Activated naive CD8-positive, alpha-beta T cell treated with anti-CD3 and anti-CD28 coated beads, Interleukin-2, amount 10 ng/mL, durations not matched to agents 7 days and 5 days (primary cell): ENCODE measurements at places on chromosomes 13 and 19. TPM values are rescaled to one million over a fixed set of nuclear protein-coding genes. Genes with fewer than 3 reads are reported as not detected.

The NAPSA gene
- total RNA-seq: 4.8 TPM

The SCN1B gene
- total RNA-seq: 0.85 TPM

The ATP4A gene
- not detected for total RNA-seq

The CEBPA gene
- 1.6 TPM for total RNA-seq

The ZNF221 gene
- total RNA-seq: 2.9 TPM

The ARID3A gene
- 33.2 TPM for total RNA-seq

The FCER2 gene
- total RNA-seq: 0.26 TPM

DNA sequence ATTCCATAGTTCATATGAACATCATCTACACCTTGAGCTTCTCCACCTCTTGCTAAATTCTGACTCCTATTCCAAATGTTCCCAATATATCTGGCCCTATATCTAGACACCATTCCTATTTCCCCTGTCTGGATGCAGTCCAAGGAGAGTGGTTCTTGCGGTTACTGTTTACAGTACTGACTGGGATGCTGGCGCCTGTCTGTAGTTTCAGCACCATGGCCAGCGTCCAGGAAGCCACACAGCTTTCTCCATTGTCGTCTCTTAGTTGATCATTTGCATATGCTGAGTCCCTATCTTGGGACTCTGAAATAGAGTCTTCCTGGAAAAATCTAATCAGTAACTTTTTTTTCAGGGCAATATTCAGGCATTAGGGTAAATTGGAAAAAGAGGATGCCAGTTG is 14.9 kb downstream of the LAIR2 start:
- DNase-seq: peak; percentile 76

- no peak for DNase-seq
Measured at GRCh38 chr19:46732966-46733689, 12.7 kb upstream of the FKRP start.

- no peak for DNase-seq
Measured at GRCh38 chr13:31029102-31029501, 96.6 kb downstream of the TEX26 start.

- no peak for DNase-seq
Measured at GRCh38 chr13:58004751-58005150, 373.2 kb downstream of the PCDH17 start.

GRCh38 chr19:7295912-7296536 is 1.8 kb upstream of the INSR start:
- no peak for DNase-seq

DNA sequence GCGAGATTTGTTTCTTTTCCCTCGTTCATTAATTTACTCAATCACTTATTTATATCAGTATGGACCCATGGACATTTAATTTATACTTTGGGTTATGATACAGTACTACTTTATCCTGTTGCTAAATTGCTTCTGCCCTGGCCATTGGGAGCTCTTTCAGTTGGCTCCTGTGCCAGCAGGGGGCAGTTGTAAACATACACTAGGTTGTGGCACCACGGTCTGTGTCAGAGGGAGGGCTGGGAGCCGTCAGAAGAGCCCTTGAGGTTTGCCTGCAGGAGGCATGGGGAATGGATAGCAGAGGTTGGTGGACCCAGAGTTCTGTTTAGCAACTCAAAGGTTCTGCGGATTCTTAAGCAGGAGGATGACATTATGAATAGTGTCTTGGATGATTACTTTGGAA is 94.3 kb downstream of the ERCC5 start:
- no peak for DNase-seq

DNA sequence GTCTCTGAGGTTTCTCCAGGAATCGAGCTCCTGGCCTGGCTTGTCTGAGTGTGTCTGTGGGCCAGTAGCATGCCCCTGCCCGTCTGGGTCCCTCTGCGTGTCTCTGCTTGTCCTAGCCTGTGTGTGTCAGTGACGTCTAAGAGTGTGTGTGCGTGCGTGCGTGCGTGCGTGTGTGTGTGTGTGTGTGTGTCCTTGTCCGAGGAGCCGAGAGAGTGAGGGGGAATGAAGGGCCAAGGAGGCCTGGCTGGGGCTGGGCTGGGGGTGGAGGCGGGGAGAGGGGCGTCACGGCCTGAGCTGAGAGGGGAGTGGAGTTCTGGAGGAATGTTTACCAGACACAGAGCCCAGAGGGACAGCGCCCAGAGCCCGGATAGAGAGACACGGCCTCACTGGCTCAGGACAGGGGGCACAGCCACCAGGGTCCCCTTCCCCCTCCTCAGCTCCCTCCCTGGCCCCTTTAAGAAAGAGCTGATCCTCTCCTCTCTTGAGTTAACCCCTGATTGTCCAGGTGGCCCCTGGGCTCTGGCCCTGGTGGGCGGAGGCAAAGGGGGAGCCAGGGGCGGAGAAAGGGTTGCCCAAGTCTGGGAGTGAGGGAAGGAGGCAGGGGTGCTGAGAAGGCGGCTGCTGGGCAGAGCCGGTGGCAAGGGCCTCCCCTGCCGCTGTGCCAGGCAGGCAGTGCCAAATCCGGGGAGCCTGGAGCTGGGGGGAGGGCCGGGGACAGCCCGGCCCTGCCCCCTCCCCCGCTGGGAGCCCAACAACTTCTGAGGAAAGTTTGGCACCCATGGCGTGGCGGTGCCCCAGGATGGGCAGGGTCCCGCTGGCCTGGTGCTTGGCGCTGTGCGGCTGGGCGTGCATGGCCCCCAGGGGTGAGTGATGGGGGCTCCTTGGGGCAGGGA is at the start of gene AXL:
Gene AXL (plus strand): TSS at position 609 of the 893 bp plus-strand sequence. CDS start 170 bp downstream, at position 779.
- no peak for DNase-seq

GRCh38 chr13:36709136-36709890 is 35.5 kb downstream of the SERTM1 start:
- no peak for DNase-seq

DNA sequence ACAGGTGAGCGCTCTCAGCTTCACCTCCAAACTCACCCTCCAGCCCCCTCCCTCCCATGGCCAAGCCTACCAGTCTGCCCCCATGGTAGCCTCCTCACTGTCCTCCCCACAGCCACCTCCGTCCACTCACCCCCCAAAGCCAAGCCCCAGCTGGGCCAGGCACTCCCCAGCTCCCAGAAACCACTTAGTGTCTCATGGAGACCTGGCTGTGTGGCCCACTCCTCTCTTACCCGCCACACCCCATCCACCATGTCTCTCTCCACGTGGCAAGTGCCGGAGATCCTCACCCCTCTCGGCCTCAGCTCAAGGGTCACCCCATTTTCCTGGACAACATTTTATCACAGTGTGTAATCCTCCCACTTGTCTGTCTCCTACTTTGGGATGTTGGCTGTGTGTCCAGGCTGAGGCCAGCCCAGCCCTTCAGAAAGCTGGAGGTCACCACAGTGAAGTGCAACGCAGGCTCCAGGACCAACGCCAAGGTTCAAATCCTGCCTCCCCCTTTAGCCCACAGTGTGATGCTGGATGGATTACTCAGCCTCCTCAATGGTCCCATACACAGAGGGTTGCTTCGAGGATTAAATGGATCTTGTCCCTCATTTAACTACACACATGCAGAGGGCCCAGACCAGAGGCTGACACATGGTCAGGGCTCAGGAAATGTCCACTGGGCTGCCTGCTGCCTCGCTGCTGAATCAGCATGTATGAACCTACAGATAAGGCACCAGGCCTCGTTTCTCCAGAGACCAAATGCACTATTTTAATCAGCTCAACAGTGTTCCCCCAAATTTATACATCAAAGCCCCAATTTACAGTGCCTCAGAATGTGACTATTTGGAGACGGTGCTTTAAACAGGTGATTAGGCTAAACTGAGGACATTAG is 71.3 kb downstream of the CEBPG start:
- no peak for DNase-seq

GRCh38 chr19:46361915-46362314 is 15.0 kb downstream of the PPP5C start:
- no peak for DNase-seq

DNA sequence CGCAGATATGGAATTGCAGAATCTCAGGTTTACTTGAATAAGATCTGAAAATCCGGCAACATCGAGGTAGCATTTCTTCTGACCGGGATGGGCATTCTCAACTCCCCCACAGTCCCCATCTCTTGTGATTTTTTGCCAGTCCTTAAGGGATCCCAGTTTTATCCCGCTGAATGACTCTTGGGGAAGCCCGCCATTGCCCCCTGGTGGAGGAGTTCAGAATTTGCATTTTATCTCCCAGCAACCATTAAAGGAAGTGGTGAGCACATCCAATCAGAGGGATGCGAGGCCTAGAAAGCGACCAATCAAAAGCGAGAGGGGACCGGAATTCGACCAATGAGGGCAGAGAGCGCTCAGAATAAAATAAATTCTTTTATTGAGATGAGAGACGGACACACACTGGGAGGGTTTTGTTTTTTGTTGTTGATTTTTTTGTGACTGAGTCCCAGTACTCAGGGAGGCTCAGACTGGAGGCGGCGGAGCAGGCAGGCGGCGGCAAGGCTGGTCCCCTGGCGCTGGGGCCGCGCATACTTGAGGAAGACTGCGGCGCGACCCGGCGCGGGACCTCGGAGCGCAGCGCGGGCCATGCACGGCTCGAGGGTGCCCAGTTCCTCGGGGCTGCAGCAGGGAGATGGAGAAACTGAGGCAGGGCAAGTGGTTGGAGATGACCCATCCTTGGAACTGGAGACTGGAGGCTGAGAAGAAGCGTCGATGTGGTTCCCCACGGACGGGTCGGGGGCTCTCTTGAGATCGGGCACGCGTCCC is 3.9 kb upstream of the TTC9B start:
- peak; percentile 69 for DNase-seq

DNA sequence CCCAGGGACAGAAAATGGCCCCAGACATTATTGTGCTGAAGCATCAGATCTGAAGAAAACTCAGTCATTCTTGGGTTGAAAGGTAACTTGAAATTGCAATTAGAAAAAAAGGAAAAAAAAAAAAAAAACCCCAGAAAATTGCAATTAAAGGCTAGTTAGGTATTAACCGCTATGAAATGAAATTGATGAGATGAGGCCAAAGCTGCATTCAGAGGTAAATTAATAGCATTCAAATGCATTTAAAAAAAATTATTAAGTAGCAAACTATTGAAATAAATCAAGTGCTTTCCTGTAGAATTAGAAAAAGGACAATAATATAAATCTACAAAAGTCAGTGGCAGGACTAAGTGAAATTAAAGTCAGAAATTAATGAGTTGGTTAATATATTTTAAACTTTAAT is 6.4 kb downstream of the PGLS start:
- DNase-seq: no peak

GRCh38 chr13:45479661-45480060 is 14.9 kb downstream of the COG3 start:
- no peak for DNase-seq

DNA sequence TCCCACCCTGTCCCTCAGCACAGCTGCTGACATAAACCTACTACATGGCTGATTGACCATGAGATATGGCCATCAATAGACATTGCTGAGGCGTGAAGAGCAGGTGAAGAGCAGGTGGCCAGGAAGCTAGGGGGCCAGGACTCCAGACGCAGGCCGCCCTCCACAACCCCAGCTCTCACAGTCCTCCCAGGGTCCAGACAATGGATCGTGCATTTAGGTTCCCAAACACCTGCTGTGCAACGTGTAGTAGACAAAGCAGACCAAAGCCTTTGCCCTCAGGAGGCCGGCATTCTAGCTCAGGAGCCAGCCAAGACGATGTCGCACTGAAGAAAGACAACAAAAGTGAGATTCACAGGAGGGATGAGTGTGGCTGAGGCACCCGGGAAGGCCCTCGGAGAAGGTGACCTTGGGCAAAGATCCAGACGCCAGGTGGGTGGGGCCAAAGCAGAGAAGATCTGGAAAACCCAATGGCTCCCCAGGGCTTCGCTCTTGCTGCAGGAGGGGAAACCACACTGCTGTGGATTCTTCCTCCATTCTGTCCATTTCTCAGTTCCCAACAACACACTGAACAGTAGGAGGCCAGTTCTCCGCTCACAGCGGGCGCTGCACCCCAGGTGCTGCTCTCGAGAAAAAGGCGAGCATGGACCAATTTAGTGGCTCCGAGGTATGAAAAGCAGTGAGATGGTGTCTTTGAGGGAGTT is 1.4 kb downstream of the FFAR1 start:
- DNase-seq: peak; percentile 24

- DNase-seq: no peak
Measured at GRCh38 chr19:55297267-55297666, 13.5 kb downstream of the BRSK1 start.

DNA sequence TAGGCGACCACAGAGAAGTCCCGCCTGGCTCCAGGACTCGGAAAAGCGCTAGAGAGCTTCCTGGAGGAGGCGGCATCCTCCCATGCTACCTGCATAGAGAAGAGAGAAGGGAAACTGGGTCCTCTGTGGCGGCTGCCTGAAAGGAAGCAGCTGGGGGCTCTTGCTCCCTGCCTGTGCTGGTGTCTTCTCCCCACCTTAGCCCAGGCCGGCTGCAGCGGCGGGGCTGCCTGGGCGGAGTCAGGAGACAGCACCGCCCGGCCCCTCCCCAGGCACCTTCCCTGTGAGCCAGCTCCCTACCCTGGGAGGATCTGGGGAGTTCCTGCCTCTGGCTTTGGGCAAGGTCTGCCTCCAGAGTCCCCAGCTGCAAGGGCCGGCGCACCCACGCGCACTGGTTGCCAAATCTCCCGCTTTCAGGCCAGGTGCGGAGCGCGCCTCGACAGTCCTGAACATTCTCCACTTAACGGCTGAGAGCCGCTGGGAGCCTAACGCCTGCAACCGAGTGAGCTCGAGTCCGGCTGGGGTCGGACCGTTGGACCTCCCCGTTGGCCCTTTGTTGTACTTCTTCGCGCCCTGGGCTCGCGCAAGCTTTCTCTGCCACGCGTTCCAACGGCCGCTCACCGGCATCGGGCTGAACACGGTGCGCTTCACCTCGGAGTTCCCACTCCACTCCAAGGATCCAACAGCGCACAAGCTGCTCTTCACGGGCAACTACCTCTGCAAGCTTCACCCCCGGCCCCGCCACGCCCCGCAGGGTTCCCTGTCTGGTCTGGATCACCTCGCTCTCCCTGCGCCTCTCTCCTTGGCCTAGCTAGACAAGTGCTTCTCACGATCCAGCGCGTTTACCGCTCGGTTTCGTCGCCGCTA is 21.8 kb upstream of the ZNF30 start:
- DNase-seq: no peak

- DNase-seq: no peak
Measured at GRCh38 chr13:65336916-65337315, 1893.2 kb downstream of the PCDH9 start.

GRCh38 chr19:2846180-2846894 is 5.1 kb downstream of the ZNF555 start:
- DNase-seq: no peak

DNA sequence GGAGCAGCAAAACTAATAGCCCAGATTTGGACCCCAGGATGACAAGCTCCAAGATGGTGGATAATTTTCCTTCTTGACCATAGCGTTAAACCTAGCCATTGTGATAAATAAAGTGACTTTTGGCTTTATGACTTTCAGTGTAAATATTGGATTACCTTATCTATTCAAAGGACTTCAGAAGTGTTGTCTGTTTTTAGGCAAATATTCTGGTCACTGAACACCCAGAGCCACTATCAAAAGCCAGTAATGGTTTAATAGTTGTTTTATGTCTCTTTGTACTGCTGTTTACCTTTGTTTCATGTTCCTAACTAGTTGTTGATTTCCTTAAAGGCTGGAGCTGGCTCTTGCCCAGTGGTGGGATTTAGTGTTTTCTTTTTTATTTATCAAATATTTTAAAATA is 81.6 kb downstream of the FGF9 start:
- DNase-seq: no peak

- no peak for DNase-seq
Measured at GRCh38 chr13:95524264-95524901, 28.1 kb upstream of the CLDN10 start.
